Fibroblast of villous mesenchyme (primary cell): ENCODE measurements at places on chromosomes 7 and 10. TPM values are rescaled to one million over a fixed set of nuclear protein-coding genes. Genes with fewer than 3 reads are reported as not detected.

The DENND2A gene
- total RNA-seq: 25.5 and 26.7 TPM in 2 replicates

The SEMA3D gene
- total RNA-seq: 3.0 and 4.8 TPM in 2 replicates

The RPP30 gene
- total RNA-seq: 39.3 and 53.5 TPM in 2 replicates

The FKBP6 gene
- not detected in 2 replicates for total RNA-seq

The CLRN3 gene
- not detected in 2 replicates for total RNA-seq

The SPDYE2 gene
- not detected in 2 replicates for total RNA-seq

The ELN gene
- under 0.01 and 0.64 TPM in 2 replicates for total RNA-seq

The PDE6C gene
- total RNA-seq: not detected in 2 replicates

The SAP25 gene
- total RNA-seq: 0.32 TPM in 1 of 2 replicates, not detected in the other

The PHKG1 gene
- 0.43 and 0.64 TPM in 2 replicates for total RNA-seq

The ECHS1 gene
- 50.3 and 59.6 TPM in 2 replicates for total RNA-seq

The PTPRZ1 gene
- total RNA-seq: 0.43 TPM in 1 of 2 replicates, not detected in the other

The CYP2C19 gene
- total RNA-seq: 0.43 TPM in 1 of 2 replicates, not detected in the other

The CHAT gene
- not detected in 2 replicates for total RNA-seq

The ANK3 gene
- total RNA-seq: 1.3 and 5.8 TPM in 2 replicates

The AQP1 gene
- total RNA-seq: 11.9 and 25.0 TPM in 2 replicates

The GNG11 gene
- total RNA-seq: 67.4 and 83.1 TPM in 2 replicates

The SPAM1 gene
- not detected in 2 replicates for total RNA-seq
